ENCODE measurements at places on chromosomes 5 and 9.

GRCh38 chr5:123814801-123815470 lies 303.0 kb downstream of the CSNK1G3 start:
- no peak for DNase-seq

- DNase-seq = no peak
Observed at GRCh38 chr5:92364986-92365550, 982.0 kb upstream of the ARRDC3 start.

GRCh38 chr9:108924466-108924865 lies 9.5 kb downstream of the ELP1 start:
- DNase-seq = no peak

GRCh38 chr5:73947906-73948640 lies 322.1 kb downstream of the ARHGEF28 start:
- DNase-seq = no peak

- no peak for DNase-seq
Observed at GRCh38 chr5:140611020-140611521, 21.9 kb downstream of the CD14 start.

GRCh38 chr9:86238861-86239770 lies 20.3 kb downstream of the C9orf153 start:
- DNase-seq = no peak

DNA sequence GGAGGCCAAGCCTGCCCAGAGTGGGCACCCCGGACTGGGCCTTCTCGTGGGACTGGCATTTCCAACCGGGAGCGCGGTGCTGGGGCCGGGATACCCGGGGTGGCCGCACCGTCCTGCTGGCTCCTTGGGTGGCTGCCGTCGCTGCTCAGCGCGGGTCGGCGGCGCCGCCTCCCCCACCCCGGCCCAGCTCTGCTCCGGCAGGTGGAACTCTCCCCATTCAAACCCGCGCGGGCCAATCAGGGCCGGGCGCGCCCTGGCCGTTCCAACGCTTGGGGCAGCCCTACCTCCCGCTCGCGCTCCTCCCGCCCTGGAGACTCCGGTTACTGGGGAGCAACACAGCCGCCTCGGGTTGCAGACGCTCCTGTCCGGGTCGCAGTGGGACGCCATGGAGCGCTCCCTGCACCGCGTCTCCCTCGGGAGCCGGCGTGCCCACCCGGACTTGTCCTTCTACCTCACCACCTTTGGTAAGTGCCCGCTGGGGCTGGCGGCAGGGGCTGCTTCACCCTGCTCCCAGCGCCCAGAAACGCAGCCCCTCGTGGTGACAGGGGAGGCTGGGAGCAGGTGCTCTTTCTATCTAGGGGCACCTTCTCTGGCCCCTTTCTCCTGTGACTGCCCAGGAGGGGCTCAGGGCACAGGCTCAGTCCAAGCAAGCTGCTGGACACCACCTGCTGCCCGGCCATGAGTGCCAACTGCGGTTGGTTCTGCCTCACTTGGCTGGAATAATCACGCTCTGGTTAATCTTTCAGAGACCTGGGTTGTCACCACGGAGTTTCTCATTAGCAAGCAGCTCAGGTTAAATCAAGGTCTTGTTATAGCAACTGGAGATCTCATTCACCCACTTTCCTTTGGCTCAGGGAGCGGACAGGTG lies at the start of gene RGS3:
RGS3 (plus strand) TSS at position 310 of the 868 bp plus-strand sequence; CDS start at position 386, 76 bp downstream.
- peak; percentile 81 for DNase-seq

DNA sequence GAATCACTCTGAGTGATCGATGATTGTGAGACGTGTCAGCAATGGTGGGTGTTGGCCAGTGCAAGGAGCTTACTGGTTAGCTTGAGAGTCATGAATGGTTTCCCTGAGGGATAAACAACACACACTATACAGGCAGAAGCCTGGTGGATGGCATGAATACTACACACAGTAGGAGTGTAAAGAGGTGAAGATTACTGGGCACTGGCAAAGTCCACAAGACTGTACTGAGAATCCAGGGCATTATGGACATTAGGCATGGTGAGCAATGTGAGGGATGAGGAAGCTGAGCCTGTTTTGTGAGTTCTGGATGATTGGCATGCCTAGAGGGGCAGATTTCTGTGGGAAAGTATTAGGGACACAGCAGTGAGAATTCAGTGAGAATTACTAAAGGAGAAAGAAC lies 71.3 kb downstream of the KDM4C start:
- DNase-seq = no peak

GRCh38 chr9:135533674-135534073 lies 12.3 kb upstream of the OBP2A start:
- no peak for DNase-seq

DNA sequence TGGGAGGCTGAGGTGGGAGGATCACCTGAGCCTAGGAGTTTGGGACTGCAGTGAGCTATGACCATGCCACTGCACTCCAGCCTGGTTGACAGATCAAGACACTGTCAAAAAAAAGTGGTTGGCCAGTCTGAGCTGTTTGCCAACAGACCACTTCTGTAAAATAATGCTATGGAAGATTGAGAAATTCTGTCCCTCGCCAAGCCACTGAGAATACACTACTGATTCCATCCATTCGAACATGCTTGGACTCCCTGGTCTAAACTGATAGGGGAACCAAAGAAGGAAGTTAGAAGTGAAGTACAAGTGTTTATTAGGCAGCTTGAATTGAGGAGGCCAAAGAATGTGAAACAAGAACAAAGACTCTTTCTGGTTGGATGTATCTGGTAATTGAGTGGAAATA lies 27.2 kb downstream of the ENC1 start:
- DNase-seq = no peak

Data from NCI-H1930 (cell line).